Caco-2 (cell line): ENCODE measurements at places on chromosomes 4 and X.

- no peaks in the 10 kb centered on the region; the same call in 1 of the 2 replicates for H3K4me1 ChIP-seq
- H3K27ac ChIP-seq, result peak overlapping the region; percentile 65
- no peak for DNase-seq
- H3K36me3 ChIP-seq, result no peaks in the 10 kb centered on the region; the same call in none of the 2 replicates
- no peak overlapping the region for H3K4me3 ChIP-seq
These were observed 52.8 kb downstream of the TBC1D14 start for GRCh38 chr4:6962211-6963041.

DNA sequence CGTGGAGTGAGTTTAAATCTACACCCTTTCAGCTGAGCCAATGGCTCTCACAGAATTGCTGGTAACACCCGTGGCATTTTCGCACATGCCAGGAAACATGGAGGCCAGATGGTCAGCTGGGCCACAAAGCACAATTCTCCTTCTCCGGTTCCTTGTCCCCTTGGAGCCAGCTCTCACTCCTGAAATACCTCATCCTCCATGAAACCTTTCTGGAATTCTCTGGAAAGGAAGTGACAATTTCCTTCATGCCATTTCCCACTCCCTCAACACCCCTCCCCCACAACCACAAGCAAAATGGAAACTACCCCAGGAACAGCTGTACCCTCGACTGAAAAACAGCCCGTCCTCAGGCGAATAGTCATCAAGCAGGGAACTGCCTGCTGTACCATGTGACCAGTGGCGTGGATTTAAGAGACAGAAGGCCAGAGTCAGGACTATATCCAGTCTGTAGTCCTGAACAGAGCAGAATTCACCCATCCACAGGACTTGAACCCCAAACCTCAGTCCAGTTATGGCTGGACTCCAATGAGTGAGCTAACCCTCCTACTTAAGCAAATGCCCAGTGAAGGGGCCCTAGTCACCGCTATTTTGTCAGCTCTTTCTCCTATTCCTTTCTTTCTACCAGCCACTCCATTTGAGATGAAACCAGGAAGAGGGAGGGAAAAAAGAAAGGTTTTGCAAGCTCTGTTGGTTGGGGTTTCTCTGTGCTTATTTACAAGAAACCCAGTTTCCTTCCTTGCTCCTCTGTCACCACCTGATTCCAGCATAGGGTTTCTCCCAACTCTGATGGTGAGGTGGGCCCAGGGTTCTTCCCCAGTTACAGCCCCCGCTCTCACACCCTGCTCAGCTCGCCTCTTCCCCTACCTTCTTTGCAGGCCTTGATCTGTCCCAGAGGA, 24.5 kb downstream of the ELF4 start:
- H3K36me3 ChIP-seq, result no peaks in the 10 kb centered on the region; the same call in none of the 2 replicates
- no peak overlapping the region for H3K4me3 ChIP-seq
- no peak overlapping the region for H3K27ac ChIP-seq
- no peaks in the 10 kb centered on the region for H3K4me1 ChIP-seq
- DNase-seq, result no peak

DNA sequence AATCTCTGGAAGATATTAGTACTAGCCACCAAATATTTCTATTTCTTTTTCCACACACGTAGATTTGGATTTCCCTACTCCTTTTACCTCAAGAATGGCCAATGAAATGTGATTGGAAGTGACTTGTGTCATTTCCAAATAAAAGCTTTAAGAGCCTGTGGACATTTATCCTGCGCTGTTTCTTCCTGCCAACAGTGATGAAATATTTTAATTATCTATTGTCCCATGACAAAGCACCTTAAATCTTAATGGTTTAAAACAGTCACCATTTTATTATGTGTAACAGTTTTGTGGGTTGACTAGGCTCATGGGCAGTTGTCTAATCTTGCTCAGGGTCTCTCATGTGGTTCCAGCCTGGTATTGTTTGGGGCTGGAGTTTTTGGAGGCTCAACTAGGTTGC, 3.5 kb upstream of the PGRMC2 start:
- H3K27me3 ChIP-seq, result no peaks in the 10 kb centered on the region
- DNase-seq, result no peak
- no peak overlapping the region for H3K27ac ChIP-seq
- no peaks in the 10 kb centered on the region for H3K36me3 ChIP-seq
- peaks cover 10% of the 10 kb centered on the region for H3K4me1 ChIP-seq
- H3K4me3 ChIP-seq, result no peak overlapping the region

- H3K27ac ChIP-seq, result peak overlapping the region; percentile 75
- H3K4me3 ChIP-seq, result no peak overlapping the region
- H3K4me1 ChIP-seq, result peaks cover 26% of the 10 kb centered on the region
- DNase-seq, result no peak
- no peaks in the 10 kb centered on the region for H3K27me3 ChIP-seq
These were observed 57.1 kb downstream of the RHOH start for GRCh38 chr4:40253906-40254305.

GRCh38 chr4:98166025-98166730, 22.9 kb upstream of the STPG2 start:
- H3K4me3 ChIP-seq, result no peak overlapping the region
- H3K36me3 ChIP-seq, result no peaks in the 10 kb centered on the region
- H3K4me1 ChIP-seq, result peaks cover 9% of the 10 kb centered on the region
- H3K27me3 ChIP-seq, result no peaks in the 10 kb centered on the region

DNA sequence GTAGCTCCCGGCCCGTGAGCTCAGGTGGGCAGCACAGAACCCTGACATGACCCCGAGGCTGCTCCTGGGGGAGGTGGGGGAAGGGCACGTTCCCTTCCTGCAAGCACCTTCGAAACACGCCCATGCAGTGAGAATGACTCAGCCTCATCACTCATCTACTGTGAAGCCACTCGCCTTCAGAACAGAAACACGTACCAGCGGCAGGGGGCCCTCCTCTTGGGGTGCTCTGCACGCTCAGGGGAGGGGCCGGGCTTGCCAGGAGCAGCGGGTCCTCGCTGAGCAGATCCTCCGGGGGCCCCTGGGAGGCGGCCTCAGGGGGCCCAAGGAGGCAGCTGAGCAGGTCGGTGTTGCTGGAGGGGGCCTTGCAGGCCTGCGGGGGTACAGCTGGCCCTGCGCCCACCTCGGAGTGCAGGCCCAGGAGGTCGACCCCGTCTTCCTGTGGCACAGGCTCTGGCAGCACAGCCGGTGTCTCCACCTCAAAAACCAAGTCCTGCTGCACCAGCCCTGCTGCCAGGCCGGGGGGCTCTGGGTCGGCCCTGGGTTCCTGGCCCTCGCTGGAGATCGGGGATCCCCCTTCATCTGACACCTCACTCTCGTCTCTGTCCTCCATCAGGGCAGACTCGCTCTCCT, 40.9 kb upstream of the CPLX1 start:
- H3K36me3 ChIP-seq, result peaks cover 3% of the 10 kb centered on the region
- H3K27me3 ChIP-seq, result no peaks in the 10 kb centered on the region
- H3K4me3 ChIP-seq, result no peak overlapping the region
- H3K4me1 ChIP-seq, result no peaks in the 10 kb centered on the region
- no peak overlapping the region for H3K27ac ChIP-seq

GRCh38 chrX:22310779-22311178, 38.1 kb downstream of the CBLL2 start:
- H3K4me1 ChIP-seq, result no peaks in the 10 kb centered on the region
- no peak overlapping the region for H3K4me3 ChIP-seq
- H3K36me3 ChIP-seq, result no peaks in the 10 kb centered on the region
- H3K27ac ChIP-seq, result no peak overlapping the region
- no peaks in the 10 kb centered on the region for H3K27me3 ChIP-seq

DNA sequence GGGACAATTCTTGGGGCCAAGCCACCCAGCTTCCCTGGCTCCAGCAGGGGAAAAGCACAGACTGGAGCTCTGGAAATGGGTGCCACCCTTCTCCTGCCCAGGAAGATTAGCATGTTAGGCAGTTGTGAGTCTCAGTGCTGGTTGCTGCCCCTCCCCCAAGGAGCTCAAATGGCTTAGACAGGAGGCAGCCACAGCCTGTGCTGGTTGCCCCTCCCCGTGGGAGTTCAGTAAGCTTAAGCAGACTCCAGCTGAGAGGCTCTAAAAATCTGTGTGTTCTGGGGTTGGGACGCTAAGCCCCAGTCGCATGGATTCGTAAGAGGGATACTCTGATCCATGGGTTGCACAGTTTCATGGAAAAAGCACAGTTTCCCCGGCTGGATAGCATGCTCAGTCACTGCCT, 92.7 kb upstream of the NDST3 start:
- H3K4me1 ChIP-seq, result no peaks in the 10 kb centered on the region
- H3K27me3 ChIP-seq, result no peaks in the 10 kb centered on the region
- H3K36me3 ChIP-seq, result no peaks in the 10 kb centered on the region
- no peak overlapping the region for H3K27ac ChIP-seq

GRCh38 chr4:154973244-154974035, 192.4 kb downstream of the RBM46 start:
- H3K36me3 ChIP-seq, result no peaks in the 10 kb centered on the region
- DNase-seq, result no peak
- H3K27ac ChIP-seq, result no peak overlapping the region

- no peaks in the 10 kb centered on the region for H3K36me3 ChIP-seq
- no peak overlapping the region for H3K27ac ChIP-seq
- no peaks in the 10 kb centered on the region for H3K27me3 ChIP-seq
- no peak overlapping the region for H3K4me3 ChIP-seq
These were observed 2.4 kb downstream of the RHOH start for GRCh38 chr4:40199179-40199670.

GRCh38 chr4:80006935-80007744, 65.9 kb downstream of the ANTXR2 start:
- no peak overlapping the region for H3K27ac ChIP-seq
- no peak for DNase-seq
- no peaks in the 10 kb centered on the region for H3K36me3 ChIP-seq
- H3K27me3 ChIP-seq, result no peaks in the 10 kb centered on the region
- H3K4me3 ChIP-seq, result no peak overlapping the region

GRCh38 chr4:16462656-16463055, 236.4 kb upstream of the TAPT1 start:
- H3K27ac ChIP-seq, result no peak overlapping the region
- H3K4me1 ChIP-seq, result no peaks in the 10 kb centered on the region
- no peak overlapping the region for H3K4me3 ChIP-seq
- no peaks in the 10 kb centered on the region; the same call in 1 of the 2 replicates for H3K27me3 ChIP-seq
- no peaks in the 10 kb centered on the region for H3K36me3 ChIP-seq

DNA sequence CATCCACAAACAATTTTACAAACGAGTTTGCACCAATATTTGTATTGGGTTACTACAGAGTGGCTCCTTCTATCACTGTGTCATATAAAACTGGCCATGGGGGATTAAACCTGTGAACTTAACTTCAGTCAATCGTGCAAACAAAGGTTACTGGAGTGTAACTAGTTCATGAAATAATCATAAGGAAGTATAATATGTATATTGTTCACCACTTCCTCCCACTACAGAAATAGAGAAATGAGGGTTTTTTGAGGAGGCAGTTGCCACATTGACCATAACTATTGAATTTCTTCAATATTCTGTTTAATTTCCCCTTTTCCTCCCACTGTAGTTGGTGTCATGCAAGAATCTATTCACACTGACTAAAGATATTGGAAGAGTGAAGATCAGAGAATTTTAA, at the start of gene GPR82:
GPR82 (plus strand) TSS at position 356 of the 400 bp plus-strand sequence. CDS start 2,846 bp downstream, outside the sequence.
- H3K4me3 ChIP-seq, result no peak within 1 kb of the TSS
- no peaks in the 10 kb centered on the region for H3K36me3 ChIP-seq
- peaks cover 10% of the 10 kb centered on the region for H3K4me1 ChIP-seq
- no peak for DNase-seq
- no peak within 1 kb of the TSS for H3K27ac ChIP-seq

GRCh38 chr4:93461541-93461940, 367.0 kb upstream of the ATOH1 start:
- H3K4me3 ChIP-seq, result no peak overlapping the region
- H3K4me1 ChIP-seq, result no peaks in the 10 kb centered on the region
- H3K36me3 ChIP-seq, result no peaks in the 10 kb centered on the region
- H3K27me3 ChIP-seq, result no peaks in the 10 kb centered on the region
- no peak for DNase-seq

DNA sequence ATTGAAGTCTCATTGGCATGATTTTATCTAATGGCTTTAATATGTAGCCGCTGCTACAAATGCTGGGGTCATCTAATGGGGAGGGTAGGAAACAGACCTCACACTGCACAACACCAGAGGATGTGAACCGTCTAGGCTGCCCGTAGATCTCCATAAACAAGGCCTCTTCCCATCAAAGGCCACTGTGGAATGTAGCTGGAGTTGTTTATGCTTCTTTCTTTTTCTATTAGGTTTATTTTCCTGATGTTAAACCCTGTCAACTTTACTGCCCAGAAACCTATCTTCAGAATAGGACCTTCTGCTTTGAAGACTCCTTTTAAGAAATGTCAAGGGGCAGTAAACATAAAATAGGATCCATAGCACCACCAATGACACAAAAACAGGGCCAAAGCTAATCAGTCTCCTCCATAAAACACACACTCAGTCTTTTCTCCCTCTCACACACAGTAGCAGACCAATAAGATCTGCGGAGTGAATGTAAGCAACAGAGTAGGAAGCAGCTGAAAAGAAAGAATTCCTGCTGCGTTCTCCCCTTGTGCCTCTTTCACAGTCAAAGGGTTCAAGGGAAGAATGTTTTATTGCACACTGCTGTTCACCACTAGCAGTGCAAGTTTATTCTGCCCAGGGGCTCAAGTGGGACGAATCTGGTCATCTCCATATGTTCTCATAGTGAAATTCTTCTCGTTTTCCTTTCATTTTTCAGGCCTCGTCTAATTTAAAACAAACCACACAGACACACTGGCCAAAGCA, 72.2 kb downstream of the MAML3 start:
- H3K4me3 ChIP-seq, result no peak overlapping the region
- H3K36me3 ChIP-seq, result no peaks in the 10 kb centered on the region
- H3K27ac ChIP-seq, result peak overlapping the region; percentile 50
- no peak for DNase-seq

- no peaks in the 10 kb centered on the region for H3K4me1 ChIP-seq
- no peak overlapping the region for H3K27ac ChIP-seq
- no peak overlapping the region for H3K4me3 ChIP-seq
- no peaks in the 10 kb centered on the region for H3K36me3 ChIP-seq
These were observed 12.0 kb downstream of the P2RY8 start for GRCh38 chrX:1524874-1525582.

DNA sequence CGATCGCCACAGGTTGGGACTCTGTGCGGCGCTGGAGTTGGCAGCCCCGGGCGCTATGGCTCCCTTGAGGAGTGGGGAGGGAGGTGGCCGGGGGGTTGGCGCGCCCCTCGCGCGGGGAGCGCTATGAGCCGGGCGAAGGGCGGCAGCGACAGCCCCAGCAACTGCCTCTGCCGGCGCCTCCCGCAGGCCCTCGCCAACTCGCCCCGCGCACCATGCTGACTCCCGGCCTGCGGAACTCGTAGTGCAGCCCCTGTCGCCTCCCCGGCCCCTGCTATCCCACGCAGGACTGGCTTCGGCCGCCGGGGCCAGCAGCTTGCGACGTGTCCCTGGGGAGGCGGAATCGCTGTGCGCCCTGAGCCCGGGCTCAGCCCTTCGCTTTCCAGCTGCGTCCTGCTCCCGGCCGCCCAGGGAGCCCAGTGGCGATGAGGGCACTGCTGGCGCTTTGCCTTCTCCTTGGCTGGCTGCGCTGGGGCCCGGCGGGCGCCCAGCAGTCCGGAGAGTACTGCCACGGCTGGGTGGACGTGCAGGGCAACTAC, 415 bp downstream of the SHISA3 start:
- DNase-seq, result no peak
- no peak overlapping the region for H3K27ac ChIP-seq
- peaks cover 3% of the 10 kb centered on the region; the same call in 1 of the 2 replicates for H3K27me3 ChIP-seq
- H3K36me3 ChIP-seq, result no peaks in the 10 kb centered on the region

DNA sequence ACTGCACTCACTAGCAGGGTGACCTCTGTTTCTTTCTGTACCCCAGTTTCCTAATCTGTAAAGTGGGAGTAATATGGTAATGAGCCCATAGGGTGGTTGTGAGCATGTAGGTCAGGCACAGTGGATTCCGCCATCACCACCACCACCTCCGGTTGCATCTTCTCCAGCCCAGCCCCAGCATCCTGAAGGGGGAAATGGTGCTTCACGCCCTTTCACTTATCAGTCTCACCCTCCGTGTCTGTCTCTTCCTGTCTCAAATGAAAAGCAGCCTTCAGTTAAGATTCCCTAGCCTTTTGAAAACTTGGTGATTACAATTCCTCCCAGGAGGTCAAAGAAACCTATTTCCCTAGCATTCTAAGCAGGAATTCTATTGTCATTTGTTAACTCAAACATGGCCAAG, 16.9 kb upstream of the XPNPEP2 start:
- DNase-seq, result no peak
- no peak overlapping the region for H3K4me3 ChIP-seq
- H3K4me1 ChIP-seq, result no peaks in the 10 kb centered on the region
- H3K27ac ChIP-seq, result no peak overlapping the region
